ENCODE measurements at places on chromosomes 7 and 10.

GRCh38 chr10:116688241-116688711 is 54.1 kb downstream of the HSPA12A start:
- no peak for DNase-seq

DNA sequence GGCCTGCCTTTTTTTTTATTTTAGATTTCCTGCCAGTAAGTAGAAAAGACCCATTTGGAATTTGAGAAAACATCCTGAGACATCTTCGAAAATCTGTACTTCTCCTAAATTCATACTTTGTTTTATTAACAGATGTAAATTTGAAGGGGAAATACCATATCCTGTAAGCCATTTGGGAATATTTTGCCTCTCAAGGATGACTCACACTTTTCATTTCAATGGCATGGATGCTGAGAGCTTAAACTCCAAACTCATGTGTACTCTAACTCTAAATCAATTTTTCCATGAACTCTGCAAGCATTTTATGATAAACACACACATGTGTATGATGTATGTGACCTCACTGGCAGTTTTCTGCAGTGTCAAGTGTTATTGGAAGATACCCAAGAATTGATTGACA is 89.0 kb downstream of the SEMA3A start:
- DNase-seq: no peak

DNA sequence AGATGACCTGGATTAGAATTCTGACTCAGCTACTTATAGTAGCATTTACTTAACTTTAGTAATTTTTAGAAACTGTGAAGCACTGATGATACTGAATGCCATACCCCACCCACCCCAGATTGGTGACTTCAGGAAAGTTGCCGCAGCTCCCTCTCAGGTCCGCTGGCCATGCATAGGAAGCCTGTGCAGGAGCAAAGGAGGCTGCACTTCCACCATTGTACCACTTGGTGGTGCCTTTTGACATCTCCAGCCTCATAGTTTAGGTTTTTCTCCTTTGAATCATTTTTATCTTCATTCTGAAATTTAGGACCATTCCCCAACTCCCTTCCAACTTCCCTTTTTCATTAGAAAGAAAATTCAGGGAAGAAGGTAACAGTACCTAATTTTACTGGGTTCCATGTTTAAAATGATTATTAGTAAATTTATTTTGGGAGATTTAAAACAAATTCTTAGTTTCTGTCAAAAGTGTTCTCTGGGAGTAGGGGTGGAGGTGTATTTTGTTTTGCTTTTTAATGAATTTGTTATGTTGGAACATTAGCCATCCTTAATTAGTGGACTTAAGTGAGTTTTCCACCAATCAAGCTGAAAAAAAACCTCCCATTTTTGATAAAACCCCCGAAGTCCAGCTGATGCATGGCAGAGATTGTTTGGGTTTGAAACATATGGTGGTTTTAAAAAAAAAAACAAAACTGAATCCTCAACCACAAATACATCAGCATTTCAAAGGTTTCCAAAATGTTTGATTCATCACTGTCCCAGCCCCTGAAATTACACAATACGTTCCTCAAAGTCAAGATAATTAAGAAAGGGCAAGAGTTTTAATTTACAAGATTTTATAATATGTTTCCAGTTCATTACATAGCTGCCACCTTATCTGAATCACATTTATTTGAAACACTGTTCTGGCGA is 109.6 kb downstream of the WNT2 start:
- DNase-seq: peak; percentile 69

GRCh38 chr7:99623702-99624447 is 7.1 kb downstream of the ZSCAN25 start:
- DNase-seq: no peak

DNA sequence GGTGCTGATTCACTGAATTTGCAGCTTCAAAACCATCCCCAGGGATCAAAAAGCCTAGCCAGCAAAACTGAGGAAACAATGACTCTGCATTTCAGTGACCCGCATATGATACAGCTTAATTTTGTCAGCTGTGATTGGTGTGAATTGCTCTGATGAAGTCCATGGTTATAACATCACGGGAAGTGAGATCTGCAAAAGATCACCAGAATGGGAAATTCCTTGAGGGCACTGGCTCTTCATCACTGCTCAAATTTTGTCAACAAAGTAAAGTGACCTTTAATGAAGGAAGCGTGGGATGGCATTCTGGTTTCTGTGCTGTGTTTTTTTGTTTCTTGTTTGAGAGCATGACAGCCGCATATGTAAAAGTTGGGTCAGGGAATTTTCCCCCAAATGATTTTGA is 745.9 kb downstream of the GATA3 start:
- DNase-seq: no peak

- no peak for DNase-seq
These were observed 180.3 kb downstream of the CRPPA start for GRCh38 chr7:16241017-16241416.

- no peak for DNase-seq
These were observed 36.6 kb downstream of the ATRNL1 start for GRCh38 chr10:115129752-115130151.

GRCh38 chr10:42556931-42557330 is 81.4 kb downstream of the ZNF33B start:
- no peak for DNase-seq

- no peak for DNase-seq
These were observed 551.3 kb upstream of the STEAP1 start for GRCh38 chr7:89602984-89603383.

DNA sequence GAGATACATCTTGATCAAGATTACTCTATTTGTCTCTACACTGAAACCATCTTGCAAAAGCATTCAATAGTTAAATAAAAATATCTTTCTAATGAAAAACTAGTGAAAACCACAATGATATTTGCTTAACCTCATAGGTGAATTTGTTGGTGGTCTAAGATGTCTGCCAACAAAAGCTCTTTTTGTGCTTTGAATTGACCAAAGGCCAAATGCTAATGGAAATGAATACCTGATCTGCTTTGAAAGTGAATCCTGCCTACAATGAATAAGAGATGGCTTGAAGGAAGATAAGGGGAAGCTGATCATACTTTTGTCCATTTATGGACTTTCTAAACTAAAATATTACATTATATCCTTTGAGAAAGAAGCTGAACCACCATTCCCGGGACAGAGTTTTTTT is 228.9 kb upstream of the ETV1 start:
- DNase-seq: no peak

DNA sequence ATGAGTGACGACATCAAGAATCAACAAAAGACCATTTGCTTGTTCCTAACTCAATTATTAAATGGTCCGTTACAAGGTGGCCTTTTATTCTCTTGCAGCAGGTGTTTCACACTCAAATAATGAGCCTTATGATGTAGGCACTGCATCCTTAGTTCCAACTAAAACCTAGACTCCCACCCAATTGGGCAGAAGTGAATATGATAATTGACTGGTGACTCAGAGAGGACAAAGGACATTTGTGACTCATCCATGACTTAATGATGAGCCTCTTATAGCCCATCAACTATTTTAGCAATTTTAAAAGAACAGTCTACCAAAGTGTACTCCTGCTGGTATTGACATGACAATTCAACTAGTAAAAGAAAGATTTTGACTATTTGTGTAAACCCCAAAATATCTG is 1027.8 kb upstream of the PHF14 start:
- no peak for DNase-seq

GRCh38 chr10:62541811-62542210 is 167.6 kb downstream of the ZNF365 start:
- DNase-seq: no peak

GRCh38 chr10:106911096-106911495 is 253.4 kb downstream of the SORCS1 start:
- DNase-seq: no peak

DNA sequence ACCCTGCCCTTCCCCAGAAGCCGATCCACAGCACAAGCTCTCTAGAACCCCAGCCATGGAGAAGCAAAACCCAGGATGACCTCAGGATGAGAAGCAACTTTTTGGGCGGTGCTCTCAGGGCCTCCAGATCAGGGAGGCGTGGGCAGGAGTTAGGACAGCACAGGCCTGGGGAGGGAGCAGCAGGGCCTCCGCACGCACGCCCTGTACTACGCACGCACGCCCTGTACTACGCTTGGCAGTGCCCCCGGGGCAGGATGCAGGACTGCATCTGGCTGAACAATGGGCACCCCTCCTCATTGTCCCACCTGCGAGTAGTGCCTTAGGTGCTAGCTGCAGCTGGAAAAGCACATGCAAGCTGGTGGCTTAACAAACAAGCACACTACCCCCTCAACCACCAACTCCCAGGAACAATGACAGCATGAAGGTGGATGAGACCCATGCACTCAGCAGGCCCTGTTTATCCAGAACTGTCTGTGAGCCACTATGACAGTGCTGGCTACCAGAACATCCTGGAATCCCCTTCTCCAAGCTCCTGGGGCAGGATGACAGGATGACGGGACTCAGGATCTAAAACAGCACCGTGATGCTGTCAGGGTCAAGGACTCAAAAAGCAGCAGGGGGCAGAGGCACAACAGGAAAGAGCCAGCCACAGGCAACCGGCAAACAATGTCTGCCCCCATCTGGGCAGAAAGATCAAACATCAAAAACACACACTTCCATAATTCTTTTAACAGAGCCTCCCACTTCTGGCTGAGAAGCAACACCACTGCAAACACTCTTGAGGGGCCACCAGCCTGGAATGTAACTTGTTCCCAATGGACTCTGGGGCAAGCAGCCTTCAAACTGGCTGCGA is 11.8 kb downstream of the PODXL start:
- DNase-seq: peak; percentile 25

DNA sequence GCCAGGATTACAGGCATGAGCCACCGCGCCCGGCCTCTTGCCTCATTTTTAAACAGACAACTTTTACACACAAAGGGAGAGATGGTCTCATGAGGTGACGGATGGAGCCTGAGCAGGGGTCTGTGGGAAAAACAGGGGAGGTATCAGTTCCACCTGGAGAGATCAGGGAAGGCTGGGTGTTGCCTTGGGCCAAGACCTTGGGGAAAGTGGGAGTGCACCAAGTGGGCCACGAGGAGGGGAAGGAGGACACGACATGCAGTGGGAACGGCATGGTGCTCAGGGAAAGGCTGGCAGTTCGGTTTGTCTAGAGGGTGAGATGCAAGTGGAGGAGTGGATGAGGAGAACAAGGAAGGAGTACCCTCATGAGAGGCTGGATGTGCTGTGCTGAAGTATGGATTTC is 8.9 kb upstream of the ZNF777 start:
- no peak for DNase-seq

GRCh38 chr7:78543976-78544375 is 745.4 kb downstream of the PHTF2 start:
- DNase-seq: no peak

GRCh38 chr7:70857793-70858545 is 274.0 kb upstream of the GALNT17 start:
- no peak for DNase-seq

- no peak for DNase-seq
These were observed 405.5 kb downstream of the ANKRD7 start for GRCh38 chr7:118629898-118630438.

Data from HEK293T (cell line).